ENCODE measurements at places on chromosomes 12 and 14. TPM values are rescaled to one million over a fixed set of nuclear protein-coding genes. Genes with fewer than 3 reads are reported as not detected.

DNA sequence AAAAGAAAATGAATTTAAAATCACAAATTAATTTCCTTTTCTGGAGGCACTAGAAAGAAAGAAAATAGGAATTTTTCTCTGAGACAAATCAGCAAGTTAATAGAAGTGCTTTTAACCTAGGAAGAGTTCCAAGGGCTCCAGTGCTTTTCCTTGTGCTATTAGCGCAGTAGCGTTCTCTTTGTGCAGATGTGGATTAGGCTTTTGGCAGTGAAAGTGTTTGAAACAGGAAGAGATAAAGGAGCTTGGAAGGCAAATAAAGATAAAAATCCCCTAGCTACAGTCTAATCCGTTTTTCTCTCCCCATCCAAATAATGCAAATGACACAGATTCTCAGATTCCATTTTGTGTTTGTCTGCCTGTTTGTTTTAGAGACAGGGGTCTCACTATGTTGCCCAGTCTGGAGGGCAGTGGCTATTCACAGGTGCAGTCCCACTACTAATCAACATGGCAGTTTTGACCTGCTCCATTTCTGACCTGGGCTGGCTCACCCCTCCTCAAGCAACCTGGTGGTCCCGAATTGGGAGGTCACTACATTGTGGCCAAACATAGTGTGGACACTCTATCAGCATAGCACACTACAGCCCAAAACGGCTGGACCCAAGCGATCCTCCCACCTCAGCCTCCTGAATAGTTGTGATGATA lies 166.1 kb downstream of the PAWR start:
- no peak for DNase-seq

DNA sequence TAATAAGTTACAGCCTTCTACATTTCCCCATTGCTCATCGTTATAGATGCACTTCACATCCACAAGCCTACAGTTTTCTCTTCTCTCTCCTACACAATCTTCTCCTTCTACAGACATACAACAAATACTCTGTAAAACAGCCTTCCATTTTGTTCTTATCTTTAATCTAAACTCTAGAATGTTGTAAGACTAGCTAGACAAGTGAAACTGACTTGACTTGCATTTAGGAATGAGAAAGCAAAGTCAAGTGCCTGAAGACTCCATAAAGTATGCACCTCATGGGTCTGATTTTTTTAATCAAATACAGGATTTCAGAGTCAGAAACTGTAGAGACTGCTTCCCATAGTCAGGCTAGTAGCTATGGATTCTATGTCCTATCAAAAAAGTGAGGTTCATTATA lies 190.3 kb downstream of the KLHL28 start:
- DNase-seq, result no peak

Gene CCDC196
- total RNA-seq, result not detected

Gene ZNF385A
- 26.6 TPM for total RNA-seq

GRCh38 chr12:71460850-71461609 lies 21.4 kb downstream of the LGR5 start:
- DNase-seq, result no peak

Gene TSPAN8
- 1.6 TPM for total RNA-seq

GRCh38 chr14:70597731-70598130 lies 2.7 kb downstream of the MED6 start:
- DNase-seq, result no peak

- DNase-seq, result peak; percentile 10
Observed at GRCh38 chr12:55717011-55718007, 1.5 kb downstream of the BLOC1S1 start.

DNA sequence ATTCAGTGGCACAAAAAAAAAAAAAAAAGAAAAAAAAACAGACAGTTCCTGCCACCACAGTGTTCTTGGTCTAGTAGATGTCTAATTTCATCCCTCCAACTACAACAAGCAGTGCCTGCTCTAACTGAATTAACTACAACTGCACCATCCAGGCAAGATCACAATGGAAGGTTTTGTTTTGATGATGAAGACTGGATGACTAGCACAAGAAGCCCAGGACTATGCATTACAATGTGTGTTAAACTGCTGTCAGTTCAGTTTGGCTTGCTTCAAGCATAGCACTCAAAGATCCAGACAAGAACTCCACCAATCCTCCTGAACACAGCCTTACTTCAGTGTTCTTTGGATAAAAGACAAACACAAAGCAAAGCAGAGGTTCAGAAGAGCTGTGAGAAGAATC lies 279.9 kb downstream of the GRIN2B start:
- DNase-seq, result no peak

Gene ATL1
- 44.0 TPM for total RNA-seq

Gene RNASE7
- total RNA-seq, result not detected

DNA sequence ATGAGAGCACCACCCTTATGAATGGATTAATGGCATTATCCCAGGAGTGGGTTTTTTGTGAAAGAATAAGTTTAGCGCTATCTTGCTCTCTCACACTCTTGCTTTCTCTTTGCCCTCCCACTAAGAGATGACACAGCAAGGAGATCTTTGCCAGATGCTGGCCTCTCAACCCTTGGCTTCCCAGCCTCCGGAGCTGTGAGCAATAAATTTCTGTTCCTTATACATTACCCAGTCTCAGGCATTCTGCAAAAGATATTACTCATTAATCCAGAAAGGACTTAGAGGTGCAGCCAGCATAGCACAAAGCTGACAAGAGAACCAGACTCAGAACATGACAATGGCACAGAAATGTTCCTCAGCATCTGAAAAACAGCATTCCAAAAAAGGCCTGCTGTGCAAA lies 190.6 kb downstream of the ITPR2 start:
- DNase-seq, result no peak

Gene APOF
- total RNA-seq, result not detected

DNA sequence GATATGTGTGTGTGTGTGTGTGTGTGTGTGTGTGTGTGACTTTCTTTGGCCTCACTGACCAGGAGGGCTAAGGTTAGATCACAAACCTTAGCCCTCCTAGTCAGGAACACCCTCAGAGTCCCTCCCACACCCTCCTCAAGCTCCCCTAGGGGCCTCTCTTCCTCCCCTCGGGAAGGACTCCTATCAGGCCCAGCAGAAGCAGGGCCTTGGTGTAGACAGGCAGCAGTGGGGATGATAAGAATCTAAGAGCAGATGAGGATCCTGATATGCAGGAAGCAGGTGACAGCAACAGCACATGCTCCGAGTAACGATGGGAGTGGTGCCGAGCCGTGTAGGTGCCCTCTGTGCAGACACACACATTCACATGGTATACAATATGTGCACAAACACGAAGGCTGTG lies 20.7 kb downstream of the PLEK2 start:
- no peak for DNase-seq

DNA sequence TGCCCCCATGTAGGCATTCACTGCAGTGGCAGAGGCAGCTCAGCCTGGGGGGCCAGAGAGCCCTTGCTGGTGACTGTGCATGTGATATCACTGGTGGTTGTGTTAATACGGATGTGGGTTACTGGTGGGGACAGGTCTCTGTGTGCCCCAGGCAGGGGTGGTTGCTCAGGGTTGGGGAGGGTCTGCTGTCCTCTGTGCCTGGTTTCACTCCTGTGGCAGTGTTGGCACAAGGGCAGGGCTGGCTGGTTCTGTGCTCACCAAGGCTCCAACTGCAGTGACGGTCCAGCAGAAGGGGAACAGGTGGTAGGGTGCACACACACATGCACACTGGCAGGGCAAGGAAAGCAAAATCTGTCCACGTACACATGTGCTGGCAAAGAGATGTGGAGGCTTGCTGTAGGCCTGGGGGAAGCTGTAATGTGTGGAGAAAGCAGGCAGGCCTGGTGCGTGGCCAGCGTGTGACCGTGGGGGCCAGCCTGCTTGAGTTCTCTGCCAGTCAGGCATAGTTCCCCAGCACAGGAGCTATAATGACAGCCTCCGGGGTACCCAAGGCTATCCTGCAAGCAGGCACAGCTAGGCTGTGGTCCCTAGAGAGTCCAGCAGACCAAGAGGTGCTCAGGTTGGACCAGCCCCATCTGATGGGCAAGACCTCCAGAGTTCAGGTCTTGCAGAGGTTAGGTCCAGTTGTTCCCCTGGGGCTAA lies 254.6 kb downstream of the FBXL14 start:
- no peak for DNase-seq

Gene EAPP
- total RNA-seq, result 33.2 TPM

DNA sequence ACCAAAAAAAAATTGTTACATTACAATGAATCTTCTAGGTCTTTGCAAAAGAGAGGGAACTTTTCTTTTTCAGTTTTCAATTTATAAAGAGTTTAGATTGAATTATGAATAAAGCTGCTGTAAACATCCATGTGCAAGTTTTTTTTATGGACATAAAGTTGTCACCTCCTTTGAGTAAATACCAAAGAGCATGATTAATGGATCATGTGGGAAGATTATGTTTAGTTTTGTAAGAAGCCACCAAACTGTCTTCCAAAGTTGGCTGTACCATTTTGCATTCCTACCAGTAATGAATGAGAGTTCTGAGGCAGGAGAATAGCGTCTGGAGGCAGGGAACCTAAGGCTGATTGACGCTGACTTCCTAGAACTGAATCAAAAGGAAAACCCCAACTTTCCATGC lies 30.2 kb downstream of the LEMD3 start:
- no peak for DNase-seq

GRCh38 chr12:98154850-98155249 lies 360.5 kb upstream of the TMPO start:
- DNase-seq, result peak; percentile 41

GRCh38 chr14:66237741-66238140 lies 248.4 kb upstream of the CCDC196 start:
- DNase-seq, result no peak

- DNase-seq, result no peak
Observed at GRCh38 chr14:70045310-70045709, 143.4 kb downstream of the SLC8A3 start.

DNA sequence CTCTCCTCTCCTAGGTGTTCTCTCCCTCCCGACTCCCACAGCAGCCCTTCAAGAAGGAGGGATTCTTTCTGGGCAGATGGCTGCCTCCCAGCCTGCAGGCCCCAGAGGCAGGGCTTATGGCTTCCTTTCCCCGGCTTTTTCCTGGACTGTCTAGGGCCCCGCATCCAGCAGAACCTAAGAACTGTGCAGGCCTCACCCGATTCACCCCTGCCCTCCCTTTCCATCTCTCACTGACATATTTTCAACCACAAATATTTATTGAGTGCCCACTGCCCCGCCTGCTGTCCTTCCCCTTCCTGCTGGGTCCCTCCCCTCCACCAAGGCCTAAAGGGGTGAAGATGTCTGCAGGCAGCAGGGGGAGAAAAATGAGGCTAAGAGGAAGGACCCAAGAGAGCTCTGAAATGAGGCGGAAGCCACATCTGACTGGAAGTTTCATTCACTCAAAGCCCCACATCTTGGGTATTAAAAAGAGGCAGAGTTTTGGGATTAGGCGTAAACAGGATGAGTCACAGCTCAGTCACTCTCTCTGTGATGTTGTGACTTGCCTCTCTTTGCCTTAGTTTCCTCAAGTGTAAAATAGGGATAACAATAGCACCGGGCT lies 2.9 kb downstream of the SCNN1A start:
- DNase-seq, result no peak

DNA sequence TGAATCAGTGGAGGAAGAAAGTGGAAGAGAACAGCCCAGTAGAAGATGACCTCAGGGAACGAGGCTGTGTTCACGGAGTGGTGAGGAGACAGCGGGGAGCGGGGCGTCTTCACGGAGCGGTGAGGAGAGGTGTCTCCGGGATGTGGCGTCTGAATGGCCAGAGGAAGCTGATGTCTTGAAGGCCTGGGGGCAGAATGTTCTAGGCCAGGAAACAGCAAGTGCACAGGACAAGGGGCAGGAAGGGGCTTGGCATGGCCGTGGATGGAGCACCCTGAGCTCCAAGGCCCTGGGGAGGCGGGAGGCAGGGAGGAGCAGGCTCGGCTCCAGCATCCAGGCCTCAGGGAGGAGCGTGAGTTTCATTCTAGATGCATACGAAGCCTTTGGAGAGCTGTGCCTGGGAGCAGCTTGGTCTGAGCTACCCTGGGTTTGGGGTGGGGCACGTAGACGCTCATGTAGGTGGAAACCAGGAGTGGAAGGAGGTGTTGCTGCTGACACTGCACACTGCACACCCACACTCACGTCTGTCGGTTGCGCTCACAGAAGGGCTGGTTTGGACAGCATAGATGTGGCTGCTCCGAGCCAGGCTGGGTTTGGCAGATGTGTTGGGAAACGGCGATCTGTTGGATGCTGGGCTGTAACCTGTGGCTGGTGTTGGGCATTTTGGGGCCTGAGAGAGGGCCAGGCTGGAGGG lies 131.6 kb downstream of the ADGRD1 start:
- DNase-seq, result peak; percentile 7

DNA sequence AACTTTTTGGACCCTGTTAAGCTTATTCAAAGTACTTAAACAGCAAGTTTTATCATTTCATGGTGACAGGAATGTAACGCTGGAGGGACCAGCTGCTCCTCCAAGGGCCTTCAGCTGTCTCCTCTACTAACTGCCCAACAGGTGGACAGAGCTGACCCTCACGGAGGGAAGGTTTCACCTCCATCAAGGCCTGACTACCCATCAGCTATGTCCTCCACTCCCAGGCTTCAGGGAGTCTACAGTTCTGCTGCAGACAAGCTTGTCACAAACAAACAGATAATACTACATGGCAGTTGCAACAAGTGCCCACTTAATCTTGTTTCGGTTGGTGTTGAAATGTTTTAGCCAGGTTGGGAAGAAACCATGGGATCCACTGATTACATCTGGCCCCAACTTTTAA lies 175.1 kb downstream of the TTC7B start:
- DNase-seq, result no peak

All from glutamatergic neuron (in vitro differentiated cells).